ENCODE measurements at places on chromosomes 16 and 17. TPM values are rescaled to one million over a fixed set of nuclear protein-coding genes. Genes with fewer than 3 reads are reported as not detected.

Gene RPS15A
- 1,043 TPM for total RNA-seq

Gene PRSS27
- 0.57 TPM for total RNA-seq

Gene HSPB9
- not detected for total RNA-seq

Gene MPV17L
- 0.72 TPM for total RNA-seq

Gene NPIPA5
- 4.2 TPM for total RNA-seq

Gene TNFRSF13B
- total RNA-seq: not detected

Gene KRTAP17-1
- not detected for total RNA-seq

Gene CIITA
- not detected for total RNA-seq

Gene HSBP1
- total RNA-seq: 16.2 TPM

Gene CACNG4
- total RNA-seq: not detected

Gene KRTAP4-1
- not detected for total RNA-seq

Gene RAC3
- 9.2 TPM for total RNA-seq

Gene NKD1
- 0.14 TPM for total RNA-seq

Gene TAT
- not detected for total RNA-seq

Gene SMPD3
- not detected for total RNA-seq

Gene NACA2
- total RNA-seq: not detected

Gene NFAT5
- 46.4 TPM for total RNA-seq
